Fibroblast of villous mesenchyme (primary cell): ENCODE measurements at places on chromosomes 16 and 17.
A peak's percentile ranks its signal among the peaks of the same experiment; 100 is the strongest.

DNA sequence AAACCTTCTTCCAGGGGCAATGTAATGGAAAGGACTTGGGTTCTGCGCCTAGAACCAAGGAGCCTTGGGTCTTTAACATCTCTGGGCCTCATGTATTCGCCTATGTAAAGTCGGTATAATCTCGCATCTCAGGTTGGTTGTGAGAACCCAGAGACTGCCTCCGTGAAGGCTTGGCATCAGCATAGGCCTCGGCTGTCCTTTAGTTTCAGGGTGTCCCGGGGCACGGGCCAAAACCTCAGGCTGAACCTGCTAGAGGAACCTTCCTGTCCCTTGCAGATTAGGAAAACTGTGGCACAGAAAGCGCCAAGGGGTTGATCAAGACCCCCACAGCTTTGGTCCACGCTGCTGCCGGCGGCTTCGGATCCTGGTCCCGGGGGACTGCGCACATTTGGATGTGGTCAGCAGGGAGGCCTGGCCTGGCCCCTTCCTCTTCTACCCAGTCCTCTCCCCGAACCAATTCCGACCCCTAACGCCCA lies 772 bp upstream of the PHAF1 start:
- DNase-seq, result no peak

DNA sequence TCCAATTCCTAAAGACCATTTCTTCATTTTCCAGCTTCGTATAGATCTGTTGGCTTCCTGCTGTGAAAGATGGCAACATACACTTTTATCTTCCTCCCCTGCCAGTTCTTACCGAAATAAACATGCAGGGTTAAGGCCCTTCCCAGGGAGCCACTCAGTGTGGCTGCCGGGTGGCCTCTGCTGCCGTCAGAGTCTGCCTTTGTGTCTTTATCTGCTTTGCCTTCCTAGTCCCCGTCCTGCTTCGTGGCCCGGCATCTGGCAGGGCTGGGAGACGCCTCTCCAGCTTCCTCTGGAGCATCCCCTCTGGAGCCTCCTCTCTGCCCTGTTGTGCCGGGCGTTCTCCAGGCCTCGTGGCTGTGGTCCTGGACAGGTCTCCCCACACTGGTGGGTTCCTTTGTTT lies 30.3 kb upstream of the CAPN15 start:
- DNase-seq, result no peak

DNA sequence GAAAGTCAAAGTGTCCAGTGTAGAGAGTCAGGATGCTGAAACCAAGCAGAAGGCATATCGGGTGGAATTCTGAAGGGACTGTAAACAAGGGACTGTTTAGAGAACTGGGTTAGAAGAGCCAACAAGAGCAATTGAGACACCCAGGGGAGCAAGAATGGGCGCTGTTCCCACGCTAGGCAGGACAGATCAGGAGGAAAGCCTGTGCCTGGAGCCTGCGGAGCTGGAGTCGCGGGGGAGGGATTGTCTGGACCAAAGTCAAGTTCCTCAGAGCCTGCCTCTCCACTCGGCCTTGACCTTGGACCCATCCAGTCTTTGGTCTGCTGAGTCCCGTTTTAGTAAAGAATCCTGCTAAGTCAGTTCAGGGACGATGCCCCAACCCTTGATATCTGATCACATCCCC lies 14.7 kb upstream of the KLHL36 start:
- DNase-seq, result peak; percentile 72

DNA sequence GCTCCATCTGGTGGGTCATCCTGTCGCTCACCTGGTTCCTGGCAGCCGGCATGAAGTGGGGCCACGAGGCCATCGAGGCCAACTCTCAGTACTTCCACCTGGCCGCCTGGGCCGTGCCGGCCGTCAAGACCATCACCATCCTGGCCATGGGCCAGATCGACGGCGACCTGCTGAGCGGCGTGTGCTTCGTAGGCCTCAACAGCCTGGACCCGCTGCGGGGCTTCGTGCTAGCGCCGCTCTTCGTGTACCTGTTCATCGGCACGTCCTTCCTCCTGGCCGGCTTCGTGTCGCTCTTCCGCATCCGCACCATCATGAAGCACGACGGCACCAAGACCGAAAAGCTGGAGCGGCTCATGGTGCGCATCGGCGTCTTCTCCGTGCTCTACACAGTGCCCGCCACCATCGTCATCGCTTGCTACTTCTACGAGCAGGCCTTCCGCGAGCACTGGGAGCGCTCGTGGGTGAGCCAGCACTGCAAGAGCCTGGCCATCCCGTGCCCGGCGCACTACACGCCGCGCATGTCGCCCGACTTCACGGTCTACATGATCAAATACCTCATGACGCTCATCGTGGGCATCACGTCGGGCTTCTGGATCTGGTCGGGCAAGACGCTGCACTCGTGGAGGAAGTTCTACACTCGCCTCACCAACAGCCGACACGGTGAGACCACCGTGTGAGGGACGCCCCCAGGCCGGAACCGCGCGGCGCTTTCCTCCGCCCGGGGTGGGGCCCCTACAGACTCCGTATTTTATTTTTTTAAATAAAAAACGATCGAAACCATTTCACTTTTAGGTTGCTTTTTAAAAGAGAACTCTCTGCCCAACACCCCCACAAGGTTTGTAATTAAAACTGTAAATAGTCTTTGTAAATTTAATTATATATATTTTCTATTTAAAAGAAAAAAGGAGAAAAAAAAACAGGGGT lies 1.7 kb downstream of the FZD2 start:
- peak; percentile 12 for DNase-seq

GRCh38 chr17:35449371-35449931 lies 885 bp upstream of the SLFN13 start:
- DNase-seq, result peak; percentile 7

DNA sequence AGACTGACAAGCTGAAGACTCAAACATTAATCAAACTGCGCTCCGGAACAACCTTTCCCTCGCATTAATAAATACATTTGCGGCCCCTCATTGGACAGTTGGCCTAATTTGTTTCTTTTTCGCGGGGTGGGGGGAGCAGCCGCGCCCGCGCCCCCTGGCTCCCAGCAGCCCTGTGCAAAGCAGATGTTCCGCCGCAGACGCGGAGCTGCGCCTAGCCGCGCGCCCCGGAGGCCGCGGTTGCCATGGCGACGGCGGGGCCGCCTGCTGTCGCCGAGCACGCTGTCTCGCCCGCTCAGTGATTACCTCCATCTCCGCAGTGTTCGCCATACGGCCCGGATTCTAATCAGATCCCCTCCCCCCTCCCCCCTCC lies 25.5 kb downstream of the COPZ2 start:
- no peak for DNase-seq
